ENCODE measurements at places on chromosomes 13 and 19. TPM values are rescaled to one million over a fixed set of nuclear protein-coding genes. Genes with fewer than 3 reads are reported as not detected.

PRKD2 gene
- 115 TPM for total RNA-seq

SYCN gene
- not detected for total RNA-seq

PABPC3 gene
- total RNA-seq: 1.2 TPM

PSG2 gene
- total RNA-seq: not detected

CYSLTR2 gene
- 3.7 TPM for total RNA-seq

SIGLEC14 gene
- 1.4 TPM for total RNA-seq

N4BP2L1 gene
- 51.9 TPM for total RNA-seq

HCN2 gene
- total RNA-seq: 2.5 TPM

CGB1 gene
- total RNA-seq: not detected

TNFAIP8L1 gene
- total RNA-seq: 17.2 TPM

NLRP11 gene
- not detected for total RNA-seq

DNA sequence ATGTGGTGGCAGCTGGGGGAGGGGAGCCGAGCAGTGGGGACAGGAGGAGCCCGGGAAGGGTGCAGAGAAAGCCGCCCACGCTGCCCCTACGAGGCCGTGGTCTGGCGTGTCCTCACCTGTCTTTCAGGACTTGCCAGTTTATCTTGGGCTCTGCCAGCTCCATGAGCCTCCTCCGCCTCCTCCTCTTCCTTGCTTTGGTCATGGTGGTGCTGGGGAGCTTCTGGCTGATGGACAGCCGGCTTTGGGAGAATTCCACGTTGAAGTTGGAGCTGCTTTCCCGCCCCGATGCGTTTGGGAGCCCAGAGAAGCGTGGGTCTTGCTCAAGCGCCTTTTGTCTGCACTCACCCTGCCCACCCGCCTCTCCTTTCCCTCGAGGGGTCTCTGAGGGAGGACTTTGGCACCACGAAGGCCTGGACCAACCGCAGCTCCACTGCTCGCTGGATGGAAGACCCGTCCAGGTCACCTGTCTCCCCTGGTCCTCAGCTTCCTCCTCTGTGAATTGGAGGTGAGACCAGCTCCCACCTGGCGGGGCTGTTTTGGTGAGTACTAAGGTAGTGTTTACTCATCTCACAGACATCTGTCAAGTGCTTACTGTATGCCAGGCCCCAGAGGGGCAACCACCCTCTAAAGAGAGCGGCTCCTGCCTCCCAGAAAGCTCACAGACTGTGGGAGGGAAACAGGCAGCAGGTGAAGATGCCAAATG lies 29.7 kb upstream of the MIER2 start:
- H3K27me3 ChIP-seq: no peaks in the 10 kb centered on the region
- H3K4me3 ChIP-seq: no peak overlapping the region
- no peak overlapping the region for H3K27ac ChIP-seq
- DNase-seq: no peak

DNA sequence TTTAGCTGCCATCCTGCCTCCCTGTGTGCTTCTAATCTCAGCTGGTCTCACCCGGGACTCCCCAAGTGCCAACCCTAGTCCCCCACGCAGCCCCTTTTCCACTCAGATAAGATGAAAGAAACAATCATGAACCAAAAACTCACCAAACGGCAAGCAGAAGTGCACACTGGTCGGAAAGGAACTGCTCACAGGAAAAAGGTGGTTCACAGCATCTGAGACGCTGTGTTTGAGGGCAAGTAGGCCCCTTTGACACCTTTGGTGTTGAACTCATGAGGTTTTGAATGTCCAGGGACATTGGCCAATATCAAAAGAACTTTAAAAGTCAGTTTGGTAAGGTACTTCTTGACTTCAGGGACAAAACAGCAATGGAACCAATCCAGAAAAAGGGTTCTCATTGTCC lies 20.4 kb upstream of the ACOD1 start:
- no peaks in the 10 kb centered on the region for H3K36me3 ChIP-seq
- H3K4me3 ChIP-seq: no peak overlapping the region
- no peaks in the 10 kb centered on the region for H3K4me1 ChIP-seq
- H3K27ac ChIP-seq: no peak overlapping the region

DNA sequence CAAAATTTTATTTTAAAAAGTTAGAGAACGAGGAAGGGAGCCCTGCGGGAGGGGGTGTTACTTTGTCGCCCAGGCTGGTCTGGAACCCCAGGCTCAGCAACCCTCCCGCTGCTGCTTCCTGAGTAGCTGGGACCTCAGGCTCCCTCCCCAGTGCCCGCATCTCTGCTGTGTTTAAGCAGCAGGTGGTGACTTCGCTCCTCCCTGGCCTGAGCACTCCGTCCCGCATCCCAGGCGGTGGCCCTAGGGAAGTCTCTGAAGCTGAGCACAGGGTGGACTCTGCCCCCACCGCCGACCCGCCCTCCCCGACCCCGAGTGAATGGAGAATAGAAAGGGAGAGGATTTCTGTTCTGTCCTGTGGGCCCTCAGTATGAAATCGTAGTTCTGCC lies 30.5 kb downstream of the ZNF701 start:
- H3K27ac ChIP-seq: peak overlapping the region; percentile 66
- H3K36me3 ChIP-seq: no peaks in the 10 kb centered on the region
- peaks cover 15% of the 10 kb centered on the region for H3K4me1 ChIP-seq

DNA sequence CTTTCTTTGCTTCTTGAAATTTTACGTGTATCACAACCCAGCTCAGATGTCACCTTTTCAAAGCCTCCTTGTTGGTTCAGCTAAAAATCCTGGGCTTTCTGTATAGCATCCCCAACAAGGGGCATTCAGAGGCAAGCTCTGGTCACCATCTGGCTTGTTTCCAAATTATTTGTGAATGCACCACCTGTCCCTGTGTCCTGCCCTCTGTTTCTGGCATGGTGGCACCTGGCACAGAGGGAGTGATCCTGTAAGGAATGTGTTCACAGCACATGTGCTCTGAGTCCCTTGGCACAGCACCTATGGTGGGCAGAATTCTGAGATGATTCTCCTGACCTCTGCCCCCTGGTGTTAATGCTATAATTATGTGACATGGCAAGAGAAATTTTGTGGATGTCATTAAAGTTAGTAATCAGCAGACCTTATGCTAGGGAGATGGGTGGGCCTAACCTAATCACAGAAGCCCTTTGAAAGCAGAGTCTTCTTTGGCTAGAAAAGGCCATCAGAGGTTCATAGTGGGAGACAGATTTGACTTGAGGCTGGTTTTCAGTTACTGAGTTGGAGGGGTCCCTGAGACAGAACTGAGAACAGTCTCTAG lies 76.3 kb downstream of the ZNF429 start:
- H3K36me3 ChIP-seq: no peaks in the 10 kb centered on the region
- H3K27ac ChIP-seq: no peak overlapping the region
- H3K4me1 ChIP-seq: peaks cover 20% of the 10 kb centered on the region
- H3K4me3 ChIP-seq: no peak overlapping the region
- DNase-seq: no peak

DNA sequence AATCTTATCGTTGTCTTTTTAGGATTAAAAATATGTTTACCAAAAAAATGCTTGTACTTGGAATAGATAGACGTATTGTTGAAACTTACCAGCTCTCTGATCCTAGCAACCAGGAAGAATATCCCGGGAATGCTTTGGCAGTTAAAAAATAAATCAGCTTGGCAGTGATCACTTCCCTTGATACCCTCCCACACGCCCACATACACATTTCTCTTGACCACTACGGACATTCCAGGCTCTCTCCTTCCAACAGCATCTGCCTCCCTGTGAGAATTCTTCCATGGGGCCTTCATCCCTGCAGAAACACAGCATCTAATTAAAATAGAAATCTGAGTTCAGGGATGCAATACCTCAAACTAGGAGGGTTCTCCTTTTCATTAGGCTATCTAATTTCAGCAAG lies 57.9 kb downstream of the THSD1 start:
- H3K4me1 ChIP-seq: no peaks in the 10 kb centered on the region
- no peak for DNase-seq
- no peak overlapping the region for H3K4me3 ChIP-seq
- no peak overlapping the region for H3K27ac ChIP-seq
- no peaks in the 10 kb centered on the region for H3K36me3 ChIP-seq
- no peaks in the 10 kb centered on the region for H3K27me3 ChIP-seq

DNA sequence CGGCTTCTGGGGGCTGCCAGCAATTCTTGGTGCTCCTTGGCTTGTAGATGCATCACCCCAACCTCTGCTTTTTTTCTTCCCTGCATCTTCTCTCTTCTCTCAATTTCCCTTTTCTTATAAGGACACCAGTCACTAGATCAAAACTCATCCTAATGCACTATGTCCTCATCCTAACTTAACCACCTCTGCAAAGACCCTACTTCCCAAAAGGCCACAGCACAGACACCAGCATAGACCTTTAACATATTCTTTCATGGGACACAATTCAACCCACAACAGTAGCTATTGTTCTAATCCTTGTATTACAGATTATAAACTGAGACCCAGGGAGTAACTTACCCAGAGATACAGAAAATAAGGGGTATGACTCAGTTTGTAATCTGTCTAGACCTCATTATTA lies 47.0 kb downstream of the RUBCNL start:
- no peak overlapping the region for H3K27ac ChIP-seq
- H3K36me3 ChIP-seq: no peaks in the 10 kb centered on the region
- H3K27me3 ChIP-seq: no peaks in the 10 kb centered on the region

GRCh38 chr13:101594936-101595335 lies 142.5 kb downstream of the ITGBL1 start:
- no peak overlapping the region for H3K4me3 ChIP-seq
- H3K4me1 ChIP-seq: no peaks in the 10 kb centered on the region
- no peak overlapping the region for H3K27ac ChIP-seq
- no peaks in the 10 kb centered on the region for H3K36me3 ChIP-seq

GRCh38 chr13:103326326-103326725 lies 260.1 kb upstream of the SLC10A2 start:
- DNase-seq: no peak
- H3K27ac ChIP-seq: no peak overlapping the region
- no peaks in the 10 kb centered on the region for H3K4me1 ChIP-seq
- no peaks in the 10 kb centered on the region for H3K36me3 ChIP-seq
- no peaks in the 10 kb centered on the region for H3K27me3 ChIP-seq

DNA sequence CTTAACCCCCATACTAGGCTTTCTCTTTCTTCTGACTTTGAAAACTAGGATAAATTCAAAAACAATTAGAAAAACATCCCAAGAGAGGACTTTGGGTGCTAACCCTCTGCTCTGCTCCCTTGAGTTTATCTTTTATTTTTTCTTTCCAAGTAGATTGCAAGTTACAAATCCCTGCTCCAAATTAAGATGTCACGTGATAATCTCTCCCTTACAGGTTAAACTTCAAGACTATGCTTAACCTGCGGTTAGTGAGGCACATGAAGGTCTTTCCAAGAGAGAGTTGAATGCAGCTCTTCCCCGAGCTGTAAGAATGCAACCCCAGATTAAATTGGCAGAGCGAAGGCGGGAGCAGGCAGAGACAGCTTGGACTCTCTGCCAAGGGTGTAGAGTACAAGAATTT lies 12.2 kb upstream of the ZNF507 start:
- no peak overlapping the region for H3K4me3 ChIP-seq
- no peak for DNase-seq
- no peaks in the 10 kb centered on the region for H3K4me1 ChIP-seq
- no peaks in the 10 kb centered on the region for H3K27me3 ChIP-seq
- no peak overlapping the region for H3K27ac ChIP-seq

DNA sequence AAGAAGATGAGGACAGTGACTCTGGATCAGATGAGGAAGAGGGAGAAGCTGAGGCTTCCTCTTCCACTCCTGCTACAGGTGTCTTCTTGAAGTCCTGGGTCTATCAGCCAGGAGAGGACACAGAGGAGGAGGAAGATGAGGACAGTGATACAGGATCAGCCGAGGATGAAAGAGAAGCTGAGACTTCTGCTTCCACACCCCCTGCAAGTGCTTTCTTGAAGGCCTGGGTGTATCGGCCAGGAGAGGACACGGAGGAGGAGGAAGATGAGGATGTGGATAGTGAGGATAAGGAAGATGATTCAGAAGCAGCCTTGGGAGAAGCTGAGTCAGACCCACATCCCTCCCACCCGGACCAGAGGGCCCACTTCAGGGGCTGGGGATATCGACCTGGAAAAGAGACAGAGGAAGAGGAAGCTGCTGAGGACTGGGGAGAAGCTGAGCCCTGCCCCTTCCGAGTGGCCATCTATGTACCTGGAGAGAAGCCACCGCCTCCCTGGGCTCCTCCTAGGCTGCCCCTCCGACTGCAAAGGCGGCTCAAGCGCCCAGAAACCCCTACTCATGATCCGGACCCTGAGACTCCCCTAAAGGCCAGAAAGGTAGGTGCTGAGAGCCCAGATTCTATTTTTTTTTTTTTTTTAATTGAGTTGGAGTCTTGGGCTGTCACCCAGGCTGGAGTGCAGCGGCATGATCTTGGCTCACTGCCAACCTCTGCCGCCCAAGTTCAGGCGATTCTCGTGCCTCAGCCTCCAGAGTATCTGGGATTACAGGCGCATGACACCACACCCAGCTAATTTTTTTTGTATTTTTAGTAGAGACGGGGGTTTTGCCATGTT lies 2.3 kb downstream of the PPP1R15A start:
- peaks cover 8% of the 10 kb centered on the region for H3K36me3 ChIP-seq
- peaks cover 38% of the 10 kb centered on the region for H3K4me1 ChIP-seq
- peak overlapping the region; percentile 39 for H3K4me3 ChIP-seq
- DNase-seq: peak; percentile 48
- H3K27me3 ChIP-seq: no peaks in the 10 kb centered on the region
- peak overlapping the region; percentile 100 for H3K27ac ChIP-seq

- no peaks in the 10 kb centered on the region for H3K4me1 ChIP-seq
- H3K27me3 ChIP-seq: no peaks in the 10 kb centered on the region
- DNase-seq: no peak
- H3K36me3 ChIP-seq: no peaks in the 10 kb centered on the region
- H3K27ac ChIP-seq: no peak overlapping the region
Measured at GRCh38 chr13:59398127-59398526, 765.6 kb downstream of the DIAPH3 start.

- H3K27ac ChIP-seq: no peak overlapping the region
- no peaks in the 10 kb centered on the region for H3K36me3 ChIP-seq
- no peak for DNase-seq
Measured at GRCh38 chr19:51111606-51112005, 3.4 kb upstream of the CTU1 start.

DNA sequence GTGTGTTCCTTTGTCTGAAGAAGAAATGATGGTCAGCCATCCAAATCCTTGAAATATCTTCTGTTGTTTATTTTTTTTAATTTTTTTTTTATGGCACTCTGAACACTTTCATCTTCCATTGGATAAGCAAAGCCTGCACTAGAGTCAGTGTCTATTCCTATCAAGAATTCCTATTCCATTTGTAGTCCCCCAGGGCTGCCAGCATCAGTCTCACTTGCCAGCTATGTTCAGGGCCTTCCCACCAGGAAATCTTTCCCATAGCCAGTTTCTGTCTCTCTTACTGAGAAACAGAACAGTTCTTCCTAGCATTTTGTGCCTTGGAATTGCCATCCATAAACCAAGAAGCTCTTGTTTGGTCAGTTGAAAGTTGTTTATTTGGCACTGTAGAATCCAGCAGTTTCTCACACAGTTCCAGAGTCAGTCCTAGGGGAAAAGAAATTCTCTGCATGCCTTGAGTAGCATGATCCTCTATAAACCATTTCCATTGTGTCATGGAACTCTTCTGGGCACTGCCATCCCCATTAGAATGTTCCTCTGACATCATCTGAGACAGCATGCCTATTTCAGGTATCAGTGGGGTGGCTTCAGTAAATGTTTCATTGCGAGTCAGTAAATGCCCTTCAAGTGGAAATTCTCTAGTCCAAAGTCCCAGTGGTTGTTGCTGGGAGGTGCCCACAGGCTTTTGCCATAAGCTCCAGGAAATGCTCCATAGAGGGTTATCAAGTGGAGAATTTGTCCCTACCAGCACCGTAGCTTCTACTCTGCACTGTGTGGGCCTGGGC lies 18.7 kb upstream of the SPRYD7 start:
- no peak overlapping the region for H3K4me3 ChIP-seq
- no peaks in the 10 kb centered on the region for H3K27me3 ChIP-seq
- no peak for DNase-seq
- H3K36me3 ChIP-seq: no peaks in the 10 kb centered on the region

- H3K36me3 ChIP-seq: no peaks in the 10 kb centered on the region
- no peak overlapping the region for H3K4me3 ChIP-seq
- no peak for DNase-seq
- H3K27me3 ChIP-seq: no peaks in the 10 kb centered on the region
Measured at GRCh38 chr13:66087269-66087710, 1142.8 kb downstream of the PCDH9 start.
